ENCODE measurements at places on chromosomes 16 and 17.

DNA sequence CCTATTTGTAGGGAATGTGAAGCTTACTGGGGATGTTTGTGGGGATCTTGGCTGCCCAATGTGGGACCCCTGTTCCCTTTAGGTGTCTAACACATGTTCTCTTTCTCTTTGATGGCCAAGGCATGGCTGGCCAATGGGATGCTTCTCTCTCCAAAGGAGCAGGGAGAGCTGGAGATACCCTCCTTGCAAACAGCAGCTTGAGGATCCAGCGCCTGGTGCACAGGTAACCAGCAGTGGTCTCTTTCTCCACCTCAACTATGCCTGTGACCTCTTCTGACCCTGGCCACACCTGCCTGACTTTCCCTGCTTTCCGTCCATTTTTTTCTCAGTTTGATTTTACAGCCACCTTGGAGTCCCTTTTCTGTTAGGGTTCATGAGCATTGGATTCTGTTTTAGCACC lies 16.8 kb upstream of the NKD1 start:
- no peak for DNase-seq

GRCh38 chr17:6388416-6388815 lies 46.5 kb downstream of the AIPL1 start:
- no peak for DNase-seq

DNA sequence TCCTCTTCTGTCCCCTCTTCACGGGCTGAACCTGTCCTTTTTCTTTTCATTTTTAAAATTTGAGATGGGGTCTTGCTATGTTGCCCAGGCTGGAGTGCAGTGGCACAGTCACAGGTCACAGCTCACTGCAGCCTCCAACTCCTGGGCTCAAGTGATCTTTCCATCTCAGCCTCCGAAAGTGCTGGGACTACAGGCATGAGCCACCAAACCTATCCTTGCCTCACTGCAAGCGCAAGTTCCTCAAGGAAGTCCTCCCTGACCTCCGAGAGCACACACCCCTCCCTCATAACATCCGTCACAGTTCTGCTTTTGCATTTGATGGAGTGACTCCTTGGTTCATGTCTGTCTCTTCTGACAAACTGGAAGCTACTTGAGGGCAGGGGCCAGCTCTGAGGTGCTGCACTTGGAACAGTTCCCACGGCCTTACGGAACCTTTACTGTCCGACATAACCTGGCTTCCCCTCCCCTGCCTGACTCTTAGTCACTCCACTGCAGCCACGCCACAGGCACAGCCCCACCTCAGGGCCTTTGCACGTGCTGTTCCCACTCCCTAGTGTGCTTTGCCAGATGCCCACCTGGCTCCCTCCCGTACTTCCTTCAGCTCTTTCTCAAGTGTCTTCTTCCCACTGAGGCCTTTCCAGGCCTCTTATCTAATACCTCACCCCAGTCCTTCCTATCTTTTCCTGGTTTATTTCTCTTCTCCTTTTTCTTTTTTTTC lies 4.4 kb downstream of the TBX6 start:
- no peak for DNase-seq

GRCh38 chr17:78572239-78573205 lies 4.7 kb downstream of the DNAH17 start:
- DNase-seq: no peak

GRCh38 chr17:80780381-80781198 lies 211.1 kb upstream of the CHMP6 start:
- peak; percentile 43 for DNase-seq

DNA sequence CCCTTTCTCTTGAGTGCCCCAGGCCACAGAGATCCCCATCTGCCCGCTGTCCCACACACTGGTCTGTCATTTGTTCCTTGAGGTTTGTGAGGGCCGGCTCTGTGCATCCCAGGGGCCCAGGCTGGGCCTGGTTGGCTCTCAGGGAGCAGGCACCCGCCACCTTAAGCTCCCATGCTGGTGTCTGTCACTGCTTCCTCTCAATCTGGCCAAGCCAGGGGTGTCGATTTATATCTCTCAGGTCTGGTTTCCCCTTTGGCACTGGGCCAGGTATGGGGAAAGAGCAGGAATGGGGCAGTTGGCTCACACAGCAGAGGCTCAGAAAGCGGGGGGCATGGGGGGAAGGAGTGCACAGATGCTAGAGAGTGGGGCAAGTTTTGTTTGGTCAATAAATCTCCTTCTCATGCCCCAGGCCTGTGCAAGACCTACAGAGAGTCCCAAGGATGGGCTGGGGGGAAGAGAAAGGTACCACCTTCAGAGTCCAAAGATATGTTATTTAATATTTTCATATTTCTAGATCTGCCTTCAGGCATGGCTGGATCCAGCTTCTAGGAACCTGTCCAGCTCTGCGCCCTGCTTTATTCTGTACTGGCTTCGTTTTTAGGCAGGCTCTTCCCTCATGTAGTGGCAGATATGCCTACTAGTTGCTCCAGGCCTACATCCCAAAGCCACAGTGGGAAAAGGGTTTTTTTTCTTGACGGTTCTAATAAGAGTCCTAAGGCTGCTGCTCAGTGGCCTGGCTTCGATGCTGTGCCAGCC lies 34.3 kb downstream of the IL4R start:
- no peak for DNase-seq

DNA sequence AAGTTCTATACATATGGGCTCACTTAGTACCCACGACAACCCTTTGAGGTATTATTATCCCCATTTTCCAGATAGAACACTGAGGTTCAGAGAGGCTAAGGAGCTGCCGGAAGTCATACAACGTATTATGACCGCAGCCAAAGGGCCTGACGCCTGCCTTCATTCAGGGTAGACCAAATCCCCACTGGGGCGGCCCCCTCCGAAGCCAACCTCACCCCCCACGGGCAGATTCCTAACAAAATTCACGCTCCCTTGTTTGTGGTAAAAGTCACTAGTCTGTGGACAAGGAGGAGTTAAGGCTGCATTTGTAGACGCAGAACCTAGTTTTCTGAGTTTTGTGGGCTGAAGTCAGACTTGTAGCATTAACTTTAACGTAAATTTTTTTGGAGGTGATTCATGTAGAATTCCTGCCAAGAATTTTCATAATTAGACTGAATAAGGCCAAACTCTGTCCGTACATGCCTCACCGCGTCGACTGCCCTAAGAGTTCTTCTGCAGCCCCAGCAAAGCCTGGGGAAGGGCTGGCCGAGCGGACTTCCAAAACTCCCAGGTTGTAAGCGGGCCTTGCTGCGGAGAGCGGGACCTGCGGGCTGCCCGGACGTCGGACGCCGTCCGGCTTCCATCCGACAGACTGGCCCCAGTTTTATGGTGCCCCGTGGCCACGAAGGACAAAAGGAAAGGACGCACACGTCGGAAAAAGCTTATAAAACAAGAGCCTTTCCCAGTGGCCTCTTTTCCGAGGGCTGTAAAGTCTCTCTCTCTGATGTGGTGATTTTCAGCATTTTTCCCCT lies 75.7 kb downstream of the NXN start:
- DNase-seq: no peak

DNA sequence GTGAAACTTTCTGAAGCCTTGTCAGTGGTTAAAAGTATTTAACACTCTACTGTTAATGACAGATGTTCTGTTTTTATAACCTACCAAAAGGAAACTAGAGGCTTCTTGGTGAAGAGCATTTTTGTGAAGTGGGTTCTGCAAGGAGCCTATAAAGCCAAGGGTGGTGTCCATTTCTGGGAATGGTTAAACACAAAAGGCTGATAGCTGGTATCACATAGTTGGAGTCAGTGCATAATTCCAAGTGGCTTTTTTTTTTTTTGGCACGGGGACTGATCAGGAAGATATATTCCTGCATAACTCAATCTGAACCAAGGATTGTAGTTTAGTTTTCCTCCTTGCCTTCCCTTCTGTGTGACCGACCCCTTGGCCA lies 27.6 kb upstream of the KPNB1 start:
- no peak for DNase-seq
